Fibroblast of skin of right quadriceps (primary cell): ENCODE measurements at places on chromosomes 12 and 14.
A peak's percentile ranks its signal among the peaks of the same experiment; 100 is the strongest.

DNA sequence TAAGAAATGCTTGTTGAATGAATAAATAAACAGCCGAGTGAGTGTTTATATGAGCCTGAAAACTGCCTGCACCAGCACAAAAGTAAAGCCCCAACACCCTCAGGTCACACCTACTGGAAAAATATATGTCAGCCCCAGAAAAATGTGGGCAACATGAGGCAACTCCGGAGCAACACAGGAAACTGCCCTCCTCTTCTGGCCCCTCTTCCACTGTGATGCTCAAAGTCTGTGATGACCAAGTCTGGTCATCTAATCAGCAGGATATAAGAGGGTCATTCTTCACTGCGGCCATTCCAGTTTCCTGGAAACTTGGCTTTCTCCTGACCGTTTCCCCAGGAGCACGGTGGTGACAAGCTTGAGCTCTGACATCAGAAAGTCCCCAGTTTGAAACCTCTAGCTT, 159.6 kb upstream of the PZP start:
- DNase-seq: no peak

DNA sequence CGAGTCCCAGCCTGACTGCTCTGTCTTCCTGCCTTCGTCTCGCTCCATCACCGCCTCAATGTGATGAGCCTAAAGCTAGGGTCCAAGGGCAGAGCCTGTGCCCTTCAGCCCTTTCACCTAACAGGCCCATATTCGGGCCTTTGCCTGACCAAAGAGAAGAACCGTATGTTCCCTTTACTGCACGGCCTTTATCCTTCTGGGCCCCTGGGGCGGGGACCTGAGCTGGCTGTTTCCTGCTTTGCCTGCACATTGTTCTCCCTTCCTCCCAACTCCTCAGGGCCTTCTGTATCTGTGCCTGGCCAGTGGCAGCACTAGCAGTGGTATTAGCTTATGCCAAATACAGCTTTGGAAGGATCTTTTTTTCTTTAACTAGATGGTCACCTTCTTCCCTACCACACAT, 8.5 kb upstream of the MYL6B start:
- no peak for DNase-seq

DNA sequence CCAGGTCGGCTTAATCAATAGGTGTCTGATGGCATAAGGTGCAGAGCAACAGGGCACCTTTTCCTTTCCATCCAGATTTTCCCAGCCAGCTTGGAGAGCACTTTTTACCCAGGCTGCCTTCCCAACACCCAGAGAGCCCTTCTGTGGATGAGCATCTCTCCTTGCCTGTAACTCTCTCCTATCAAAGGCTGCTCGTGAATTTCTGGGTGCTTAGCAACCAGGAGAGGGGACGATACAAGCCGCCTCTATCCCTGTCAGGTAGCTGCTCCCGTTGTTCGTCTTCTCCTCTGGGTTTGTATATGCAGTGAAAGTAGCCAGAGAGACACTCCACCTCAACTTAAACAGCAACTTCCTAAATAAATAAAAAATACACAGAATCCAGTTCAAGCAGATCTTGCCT, 124.2 kb downstream of the CACNA1C start:
- no peak for DNase-seq

DNA sequence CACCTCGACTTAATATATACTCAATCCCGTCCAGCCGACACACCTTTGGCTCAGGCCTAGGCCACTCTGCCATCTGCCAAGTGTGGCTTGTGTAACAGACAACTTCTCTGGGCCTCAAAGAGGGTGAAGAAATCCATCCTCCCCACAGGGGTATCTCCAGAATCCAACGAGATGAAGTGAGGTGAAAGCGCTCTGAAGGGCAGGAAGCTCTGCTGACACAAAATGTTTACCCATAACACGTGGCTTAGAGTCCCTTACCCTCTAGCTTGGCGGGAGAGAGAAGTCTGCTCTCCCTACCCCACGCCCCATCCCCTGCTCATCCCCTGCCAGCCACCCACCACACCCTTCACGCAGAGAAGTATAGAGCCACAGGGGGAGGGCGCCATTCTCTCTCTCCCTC, 13.0 kb downstream of the ZBTB39 start:
- DNase-seq: no peak

DNA sequence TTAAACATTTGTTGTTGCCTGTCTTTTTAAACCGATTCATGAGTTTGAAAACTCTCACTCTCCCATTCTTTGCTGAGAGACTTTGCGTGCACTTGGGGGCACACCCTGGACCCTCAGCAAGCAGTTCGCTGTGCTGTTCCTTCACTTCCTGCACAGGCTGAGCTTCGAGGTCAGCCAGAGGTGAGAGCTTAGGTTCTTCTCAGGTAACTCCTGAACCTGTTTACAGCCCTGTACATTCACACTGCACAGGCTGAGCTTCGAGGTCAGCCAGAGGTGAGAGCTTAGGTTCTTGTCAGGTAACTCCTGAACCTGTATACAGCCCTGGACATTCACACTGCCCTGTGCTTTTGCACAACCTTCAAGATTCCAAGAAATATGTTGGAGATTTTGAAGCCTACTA, 9.8 kb upstream of the CLECL1 start:
- DNase-seq: no peak

GRCh38 chr12:132162508-132163031, 18.3 kb downstream of the NOC4L start:
- DNase-seq: peak; percentile 65

- no peak for DNase-seq
These were observed 162.6 kb upstream of the PLEKHA5 start for GRCh38 chr12:18966954-18967353.

DNA sequence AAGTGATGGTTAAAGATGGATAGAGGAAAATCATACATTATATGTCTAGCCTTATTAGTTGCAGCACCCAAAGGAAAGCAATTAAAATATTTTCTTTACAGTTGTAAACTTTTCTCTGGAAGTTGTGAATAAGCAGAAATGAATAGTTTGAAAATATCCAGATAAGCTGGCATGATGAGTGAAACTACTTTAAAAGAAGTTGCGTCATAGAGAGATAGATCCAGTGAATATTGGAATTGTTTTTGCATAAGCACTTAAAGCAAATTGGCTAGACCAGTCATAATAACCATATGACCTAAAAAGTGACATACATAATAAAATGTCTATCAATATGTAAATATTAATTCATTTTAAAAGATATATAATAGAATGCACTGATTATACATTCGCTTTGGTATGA, 132.1 kb downstream of the SOX5 start:
- no peak for DNase-seq

DNA sequence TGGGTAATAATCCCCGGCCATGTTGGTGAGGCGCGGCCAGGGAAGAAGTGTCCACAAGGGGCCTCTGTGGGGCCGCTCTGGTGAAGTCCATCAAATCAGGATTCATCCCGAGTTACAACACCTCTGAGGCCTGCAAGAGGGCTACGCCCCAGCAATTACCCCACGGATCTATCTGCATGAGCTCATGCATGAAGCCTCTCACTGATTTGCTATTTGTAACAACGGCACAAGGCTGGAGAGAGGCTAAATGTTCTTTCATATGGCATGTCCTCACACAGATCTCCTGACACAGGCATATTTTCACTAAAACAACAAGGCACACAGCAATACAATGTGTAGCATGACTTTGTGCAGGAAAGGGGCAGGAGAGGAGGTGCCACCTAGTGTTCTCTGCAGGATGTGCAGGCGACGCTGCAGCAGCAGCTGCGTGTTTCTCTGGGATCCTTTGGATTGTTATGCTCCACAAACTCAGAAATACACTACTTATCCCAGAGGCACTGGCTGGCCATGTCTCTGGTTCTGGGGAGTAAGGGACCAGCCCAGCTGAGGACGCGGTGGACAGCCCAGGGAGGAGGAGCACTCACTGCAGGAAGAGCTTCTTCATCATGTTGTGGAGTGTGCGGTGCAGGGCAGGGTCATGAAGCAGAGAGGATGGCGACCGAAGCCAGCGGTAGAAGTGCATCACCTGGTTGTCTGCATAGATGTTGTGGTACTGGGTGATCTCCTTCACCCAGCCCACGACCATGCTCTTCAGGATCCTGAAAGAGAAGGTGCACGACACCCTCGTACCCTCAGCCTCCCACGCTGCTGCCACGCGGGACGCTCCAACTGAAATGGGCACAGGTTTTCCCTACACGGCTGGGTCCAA, 20.2 kb downstream of the P2RX2 start:
- peak; percentile 22 for DNase-seq

GRCh38 chr14:24143511-24143910, 2.1 kb upstream of the EMC9 start:
- DNase-seq: peak; percentile 74

GRCh38 chr14:46769292-46769691, 117.7 kb upstream of the RPL10L start:
- no peak for DNase-seq

DNA sequence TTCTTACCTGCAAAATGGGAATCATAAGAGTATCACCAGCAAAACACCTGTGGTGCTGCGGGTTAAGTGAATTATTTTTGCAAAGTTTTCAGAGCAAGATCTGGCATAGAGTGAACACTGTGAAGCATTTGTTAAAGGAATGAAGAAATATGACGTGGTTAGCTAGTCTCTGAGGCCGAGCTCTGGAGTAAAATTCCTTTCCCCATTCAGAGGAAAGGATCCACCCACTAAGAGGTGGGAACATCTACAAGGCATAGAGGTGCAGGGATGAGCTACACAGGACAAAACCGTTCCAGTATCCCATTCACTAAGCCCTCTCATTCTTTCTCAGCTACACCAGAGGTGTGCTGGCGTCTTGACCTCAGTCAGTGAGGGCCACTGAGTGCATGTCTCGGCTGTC, 48.5 kb downstream of the JAG2 start:
- DNase-seq: no peak

DNA sequence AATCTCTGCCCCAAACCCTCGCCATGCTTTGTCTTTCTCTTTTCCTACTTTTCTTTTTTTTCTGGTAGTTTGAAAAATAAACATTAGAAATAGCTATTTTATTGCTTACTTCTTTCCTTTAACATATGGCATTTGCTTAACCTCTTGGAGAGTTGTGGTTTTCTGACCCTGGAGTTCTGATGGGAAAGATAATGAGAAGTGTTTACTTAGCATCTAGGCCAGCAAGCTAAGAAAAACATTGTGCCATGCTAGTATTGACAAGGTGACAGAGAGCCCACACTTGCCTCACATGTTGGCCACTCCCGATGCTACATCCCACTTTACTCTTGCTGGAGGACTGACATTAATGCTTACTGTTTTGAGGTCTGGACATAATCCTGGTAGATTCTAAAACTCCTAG, 886.2 kb downstream of the DIO2 start:
- DNase-seq: no peak

GRCh38 chr12:114690267-114691135, 6.5 kb upstream of the TBX3 start:
- DNase-seq: no peak

- DNase-seq: peak; percentile 65
These were observed 11.2 kb upstream of the FKBP11 start for GRCh38 chr12:48936379-48936979.

GRCh38 chr14:73058922-73059673, 764 bp downstream of the RBM25 start:
- DNase-seq: peak; percentile 15
